ENCODE measurements at places on chromosomes 13 and 19.

DNA sequence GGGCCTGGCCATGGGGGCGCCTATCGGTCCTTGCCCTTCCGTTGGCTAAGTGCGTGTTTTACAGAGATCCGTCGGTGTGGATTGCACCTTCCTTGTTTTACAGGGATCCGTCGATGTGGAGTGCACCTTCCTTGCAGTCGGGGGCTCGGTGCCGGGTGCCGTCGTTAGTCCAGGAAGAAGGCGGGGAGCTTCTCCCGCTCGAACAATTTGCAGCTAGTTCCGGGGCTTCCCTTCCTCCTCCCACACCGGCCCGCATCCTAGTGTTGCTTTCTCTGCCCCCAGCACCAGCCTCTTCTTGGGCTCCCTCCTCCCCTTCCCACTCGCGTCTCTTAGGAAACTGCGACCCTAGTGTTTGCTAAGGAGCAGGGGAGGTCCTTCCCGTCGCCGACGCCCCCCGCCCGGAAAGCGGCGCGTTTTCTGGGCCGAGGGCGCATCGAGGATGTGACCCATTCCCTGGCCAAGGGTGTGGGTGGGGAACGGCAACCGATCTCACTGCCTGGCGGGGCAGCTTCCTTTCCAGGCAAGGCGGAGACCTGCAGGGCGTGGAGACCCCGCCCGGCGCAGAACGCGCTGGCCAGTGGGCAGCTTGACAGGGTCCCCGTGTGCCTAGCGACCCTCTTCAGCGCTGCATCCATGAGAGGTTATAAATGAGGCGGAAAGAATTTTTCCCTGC is 75.7 kb upstream of the ZNF91 start:
- no peak for DNase-seq

DNA sequence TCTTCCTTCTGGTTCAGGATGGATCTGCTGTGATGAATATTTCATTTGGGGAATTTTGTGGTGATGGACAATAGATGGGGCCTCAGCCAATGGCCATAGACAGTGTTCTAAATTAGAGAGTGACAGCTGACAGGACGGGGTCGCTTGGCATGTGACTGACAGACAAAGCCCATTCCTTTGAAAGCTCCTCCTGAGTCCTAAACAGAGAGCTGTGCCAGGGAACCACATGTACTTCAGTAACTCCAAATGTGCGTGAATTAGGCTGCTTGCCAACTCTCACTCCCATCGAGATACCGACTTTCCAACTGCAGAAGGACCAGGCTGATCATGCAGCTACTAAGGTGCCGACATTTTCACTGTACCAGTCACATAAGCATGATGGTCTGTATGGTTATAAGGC is 187.7 kb downstream of the SHISA2 start:
- DNase-seq = no peak

GRCh38 chr19:42332059-42332458 is 6.6 kb downstream of the MEGF8 start:
- DNase-seq = no peak

GRCh38 chr13:85277748-85278147 is 521.5 kb downstream of the SLITRK6 start:
- no peak for DNase-seq

DNA sequence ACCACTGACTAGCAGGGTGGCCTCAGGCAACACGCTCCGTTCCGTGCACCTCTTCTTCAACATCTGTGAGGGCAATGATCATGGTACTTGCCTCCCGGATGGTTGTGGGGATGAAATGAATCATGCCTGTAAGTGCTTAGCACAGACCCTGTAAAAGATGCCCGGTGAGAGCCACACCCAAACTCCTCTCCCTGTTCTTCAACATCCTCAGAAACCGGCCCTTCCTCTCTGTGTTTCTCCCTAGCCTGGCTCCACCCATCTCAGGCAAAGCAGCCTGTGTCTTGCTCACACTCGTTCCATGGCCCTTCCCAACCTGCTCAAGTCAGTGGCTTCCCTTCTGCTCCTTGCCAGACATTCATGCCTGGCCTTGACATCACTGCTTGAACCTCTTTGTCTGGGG is 5.8 kb upstream of the DMKN start:
- no peak for DNase-seq

- peak; percentile 58 for DNase-seq
These were observed 407 bp downstream of the RAB3A start for GRCh38 chr19:18203408-18203862.

DNA sequence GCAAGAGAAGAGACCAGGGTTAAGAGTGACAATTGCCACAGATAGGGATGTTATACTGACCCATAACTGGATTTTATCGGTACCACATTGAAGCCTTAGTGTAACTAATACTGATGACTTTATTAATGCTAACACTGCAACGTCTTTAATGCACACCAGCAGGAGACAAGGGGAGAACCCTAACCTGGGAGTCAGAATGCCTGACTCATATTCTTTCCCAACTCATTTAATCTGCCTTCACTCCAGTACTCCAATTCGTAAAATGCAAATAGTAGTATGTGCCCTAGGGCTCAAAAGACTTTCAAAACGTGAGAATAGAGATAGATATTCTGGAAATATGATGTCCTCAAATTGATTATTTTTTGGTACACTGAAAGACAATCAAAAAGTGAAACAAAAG is 62.4 kb downstream of the GPC6 start:
- DNase-seq = no peak

- DNase-seq = no peak
These were observed 1.3 kb upstream of the DUS3L start for GRCh38 chr19:5792224-5792623.

GRCh38 chr13:75115171-75115570 is 366.8 kb downstream of the TBC1D4 start:
- no peak for DNase-seq

- DNase-seq = no peak
These were observed 135.3 kb downstream of the MTUS2 start for GRCh38 chr13:28955264-28955966.

- DNase-seq = no peak
These were observed 289.6 kb downstream of the TEX29 start for GRCh38 chr13:111610081-111610480.

- peak; percentile 30 for DNase-seq
These were observed 371.9 kb downstream of the KCNRG start for GRCh38 chr13:50387051-50387581.

DNA sequence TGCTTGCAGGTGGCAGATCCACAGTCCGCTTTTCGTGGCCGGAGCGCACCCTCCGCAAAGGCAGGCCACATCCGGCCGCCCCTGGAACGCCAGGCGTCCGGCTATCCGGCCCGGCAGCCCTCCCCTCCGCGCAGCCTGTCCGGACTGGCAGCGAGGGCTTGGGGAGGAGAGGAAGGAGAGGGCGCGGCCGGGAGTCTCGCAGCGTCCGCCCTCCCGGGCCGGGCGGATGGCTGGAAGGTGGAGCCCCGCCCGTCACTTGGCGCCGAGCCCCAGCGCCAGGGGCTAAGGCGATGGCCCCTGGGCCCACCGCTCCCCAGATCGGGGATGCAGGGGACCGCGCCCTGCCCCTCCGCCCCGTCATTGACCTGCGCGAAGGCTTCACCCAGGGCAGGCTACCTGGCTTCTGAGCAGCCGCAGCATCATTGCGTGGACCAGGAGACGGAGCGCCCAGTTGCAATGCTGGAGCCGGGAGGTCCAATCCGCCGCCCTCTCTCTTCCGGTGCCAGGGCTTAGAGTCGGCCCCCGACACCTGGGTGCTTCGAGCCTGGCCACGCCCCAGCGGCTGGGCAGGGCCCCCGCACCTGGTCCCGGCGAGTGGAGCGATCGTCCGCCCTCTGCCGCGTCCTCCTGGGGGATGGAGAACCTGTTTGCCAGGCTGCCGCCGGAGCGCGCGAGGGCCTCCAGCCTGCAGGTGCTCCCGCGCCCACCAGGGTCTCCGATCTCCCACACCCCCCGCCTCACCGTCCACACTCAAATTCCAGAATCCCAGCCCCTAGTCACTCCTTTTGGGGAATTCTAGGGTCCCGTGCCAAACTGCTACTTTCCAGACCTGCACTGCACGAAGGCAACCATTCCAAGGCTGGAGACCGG is at the start of gene FUT1:
Gene FUT1, minus strand, starts transcription at position 146 of the 870 bp plus-strand sequence. CDS start 1,360 bp downstream, outside the sequence.
- DNase-seq = no peak

DNA sequence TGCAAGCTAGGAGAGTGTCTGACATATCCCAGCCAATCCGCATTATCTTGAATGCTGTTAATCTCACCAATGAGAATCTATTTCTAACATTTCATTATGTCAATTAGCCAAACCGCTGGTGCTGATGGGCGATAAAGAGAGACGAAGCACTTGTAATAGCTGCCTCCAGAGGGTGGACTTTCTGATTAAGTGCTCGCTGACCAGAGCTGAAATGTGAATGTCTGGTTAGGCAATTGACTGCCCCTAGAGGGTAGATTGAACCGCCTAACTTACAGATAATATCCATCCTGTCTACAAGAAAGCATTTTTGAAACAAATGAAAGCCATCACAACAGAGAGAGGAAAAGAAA is 552 bp upstream of the GRWD1 start:
- DNase-seq = no peak

DNA sequence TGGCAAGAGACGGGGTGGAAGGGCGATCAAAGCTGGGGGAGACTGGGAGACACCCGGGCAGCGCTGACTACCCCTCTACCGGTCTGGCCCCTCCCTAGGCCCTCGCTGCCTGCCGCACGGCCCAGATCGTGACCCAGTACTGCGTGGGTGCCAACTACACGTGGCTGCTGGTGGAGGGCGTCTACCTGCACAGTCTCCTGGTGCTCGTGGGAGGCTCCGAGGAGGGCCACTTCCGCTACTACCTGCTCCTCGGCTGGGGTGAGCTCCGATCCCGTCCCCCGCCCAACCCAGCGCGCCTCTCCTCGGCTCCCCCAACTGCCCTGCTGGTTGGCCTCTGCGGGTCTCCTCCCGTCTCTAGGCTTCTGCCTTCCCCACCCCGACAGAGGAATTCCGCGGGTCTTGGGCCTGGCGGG is 8.8 kb downstream of the GIPR start:
- DNase-seq = peak; percentile 66

DNA sequence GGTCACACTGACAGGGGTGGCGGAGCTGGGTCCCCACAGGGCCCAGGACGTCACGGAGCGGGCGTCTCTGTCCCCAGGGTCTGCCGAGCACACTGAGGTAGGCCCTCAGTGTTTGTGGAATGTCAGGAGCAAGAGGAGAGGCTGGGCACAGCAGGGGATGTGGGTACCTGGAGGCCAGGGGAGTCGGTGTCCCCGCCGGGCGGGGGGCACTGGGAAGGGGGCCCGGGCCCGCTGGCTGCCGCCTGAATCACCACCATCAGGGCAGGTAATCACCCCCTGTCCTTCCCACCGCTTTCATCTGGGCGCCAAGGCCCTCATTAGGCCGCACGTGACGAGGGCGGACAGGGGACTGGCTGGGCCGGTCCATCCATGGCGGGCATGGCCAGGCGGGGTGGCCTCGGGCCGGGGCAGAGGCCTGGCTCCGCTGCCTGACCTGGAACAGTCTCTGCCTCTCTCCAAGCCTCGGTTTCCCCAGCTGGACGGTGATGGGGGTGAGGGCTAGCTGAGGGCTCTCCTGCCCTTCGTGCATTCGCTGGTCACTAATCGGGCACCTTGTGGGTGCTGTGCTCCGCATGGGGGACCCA is 1.0 kb downstream of the FGF22 start:
- no peak for DNase-seq

GRCh38 chr13:25329706-25330105 is 28.3 kb downstream of the NUP58 start:
- DNase-seq = no peak

GRCh38 chr19:18846862-18847548 is 15.2 kb downstream of the UPF1 start:
- peak; percentile 82 for DNase-seq

DNA sequence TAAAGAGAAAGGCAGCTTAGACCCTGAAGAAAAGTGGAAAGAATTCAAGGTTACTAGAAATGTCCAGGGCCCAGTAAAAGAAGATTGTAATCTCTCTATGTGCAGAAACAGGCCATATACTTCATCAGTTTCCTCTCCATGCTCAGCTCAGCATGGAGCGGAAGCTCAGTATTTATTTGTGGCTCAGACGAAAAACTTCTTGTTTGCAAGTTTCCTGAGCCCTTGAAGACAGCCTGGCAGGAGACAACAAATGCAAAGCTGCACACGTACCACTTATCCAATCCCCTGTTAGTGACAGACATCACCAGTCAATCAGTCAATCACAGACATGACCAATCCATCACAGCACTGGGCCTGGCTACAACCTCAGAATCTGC is 8.1 kb upstream of the KLF2 start:
- no peak for DNase-seq

DNA sequence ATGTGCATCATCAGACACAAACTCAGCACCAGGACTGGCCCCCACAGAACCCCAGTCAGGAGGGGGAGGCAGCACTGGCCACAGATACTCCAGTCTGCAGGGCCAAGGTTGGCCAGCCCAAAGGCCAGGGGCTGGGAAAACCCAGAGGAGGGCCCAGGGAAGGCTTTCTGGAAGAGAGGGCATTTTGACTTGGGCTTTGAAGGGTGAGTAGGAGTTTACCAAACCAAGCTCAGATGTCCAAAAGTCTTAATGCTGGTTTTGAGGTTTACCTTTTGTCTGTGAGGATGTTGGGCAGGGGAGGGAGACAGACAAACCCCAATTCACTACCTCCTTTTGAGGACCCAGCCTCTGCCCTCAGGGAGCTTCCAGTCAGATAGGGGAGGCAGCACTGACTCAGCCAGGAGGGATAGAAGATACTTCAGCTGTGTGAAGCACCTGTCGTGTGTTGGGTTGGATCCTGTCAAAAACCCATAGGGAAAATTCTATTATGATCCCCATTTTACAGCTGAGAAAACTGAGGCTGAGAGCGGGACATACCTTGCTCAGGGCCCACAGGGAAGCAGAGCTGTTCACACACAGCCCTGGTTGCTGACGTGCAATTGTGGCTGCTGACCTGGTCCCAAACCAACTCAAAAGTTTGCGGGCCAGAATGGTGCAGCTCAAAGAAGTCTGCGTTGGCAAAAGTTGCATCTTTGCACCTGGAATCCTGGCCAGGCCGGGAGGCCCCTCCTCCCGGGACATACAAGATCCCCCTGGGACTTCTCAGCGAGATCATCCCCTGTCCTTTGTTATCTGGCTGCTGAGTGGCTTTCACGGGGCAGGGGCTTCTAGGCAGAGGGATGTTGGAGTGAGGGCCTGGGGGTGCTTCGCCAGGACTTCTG is 13.1 kb downstream of the CILP2 start:
- no peak for DNase-seq

GRCh38 chr19:14035706-14036105 is 4.1 kb downstream of the IL27RA start:
- no peak for DNase-seq

- no peak for DNase-seq
These were observed 17.5 kb downstream of the C13orf42 start for GRCh38 chr13:51093574-51093973.

GRCh38 chr13:58032676-58033460 is 401.3 kb downstream of the PCDH17 start:
- DNase-seq = no peak

Data from stimulated activated CD8-positive, alpha-beta memory T cell treated with anti-CD3 and anti-CD28 coated beads, Interleukin-4, amount 100 ng/mL, for 48 hours (primary cell).